ENCODE measurements at places on chromosomes 12 and 14.
A peak's percentile ranks its signal among the peaks of the same experiment; 100 is the strongest.

GRCh38 chr14:59333668-59334067 lies 131.5 kb downstream of the GPR135 start:
- peak; percentile 18 for DNase-seq

- DNase-seq = no peak
Observed at GRCh38 chr12:15205341-15206010, 15.7 kb downstream of the RERG start.

- no peak for DNase-seq
Observed at GRCh38 chr14:44785096-44785495, 176.7 kb downstream of the KLHL28 start.

- DNase-seq = no peak
Observed at GRCh38 chr12:27822076-27822712, 42.2 kb upstream of the MANSC4 start.

DNA sequence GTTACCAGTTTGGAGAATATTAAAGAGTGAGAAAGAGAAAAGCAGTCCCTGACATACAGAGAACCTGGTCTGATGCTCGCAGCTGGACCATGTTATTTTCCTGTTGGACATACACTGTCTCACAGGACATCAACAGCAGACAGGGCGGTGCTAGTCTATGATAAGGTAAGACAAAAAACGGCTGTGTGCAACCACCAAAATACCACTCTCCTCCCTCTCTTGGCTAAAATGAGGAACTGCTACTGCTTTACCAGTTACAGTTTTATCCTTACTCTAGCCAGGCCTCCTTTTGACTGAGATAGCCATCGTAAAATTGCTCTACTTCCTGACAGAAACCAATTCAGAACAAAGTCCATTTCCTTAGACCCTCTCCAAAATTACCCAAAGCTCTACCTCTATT lies 47.0 kb upstream of the ERGIC2 start:
- peak; percentile 18 for DNase-seq

- DNase-seq = peak; percentile 8
Observed at GRCh38 chr12:2925322-2925995, 33.7 kb upstream of the TEAD4 start.

DNA sequence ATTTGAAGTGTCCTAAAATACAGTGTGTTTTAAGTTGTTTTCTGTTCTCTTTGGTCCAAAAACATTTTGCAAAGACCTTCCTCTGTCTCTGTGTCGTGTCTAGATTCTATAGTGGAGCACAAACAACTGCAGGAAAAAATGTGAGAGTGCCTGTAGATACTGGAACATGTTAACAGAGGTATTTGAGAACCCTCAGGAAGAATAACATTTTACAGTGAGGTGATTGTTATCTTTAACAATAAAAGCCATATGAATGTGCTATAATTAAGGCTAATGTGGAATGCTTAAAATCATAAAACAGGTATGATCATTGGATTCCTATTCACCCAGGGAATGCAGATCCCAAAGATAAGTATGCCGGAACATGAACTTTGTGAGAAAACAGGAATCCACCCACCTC lies 98.0 kb downstream of the SAMD4A start:
- DNase-seq = no peak

DNA sequence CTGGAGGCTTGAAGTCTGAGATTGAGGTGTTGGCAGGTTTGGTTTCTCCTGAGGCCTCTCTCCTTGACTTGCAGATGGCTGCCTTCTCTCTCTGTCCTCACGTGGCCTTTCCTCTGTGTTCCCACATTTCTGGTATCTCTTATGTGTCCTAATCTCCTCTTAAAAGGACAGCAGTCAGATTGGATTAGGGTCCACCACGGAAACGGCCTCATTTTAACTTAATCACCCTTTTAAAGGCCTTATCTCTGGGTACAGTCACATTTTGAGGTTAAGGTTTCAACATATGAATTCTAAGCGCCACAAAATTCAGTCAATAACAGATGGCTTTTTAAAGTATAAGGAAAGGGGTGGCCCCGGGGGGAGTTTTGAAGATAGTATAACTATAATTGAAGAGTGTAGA lies 33.5 kb downstream of the UNC79 start:
- DNase-seq = no peak

GRCh38 chr12:50302686-50303085 lies 19.4 kb upstream of the LIMA1 start:
- DNase-seq = no peak

DNA sequence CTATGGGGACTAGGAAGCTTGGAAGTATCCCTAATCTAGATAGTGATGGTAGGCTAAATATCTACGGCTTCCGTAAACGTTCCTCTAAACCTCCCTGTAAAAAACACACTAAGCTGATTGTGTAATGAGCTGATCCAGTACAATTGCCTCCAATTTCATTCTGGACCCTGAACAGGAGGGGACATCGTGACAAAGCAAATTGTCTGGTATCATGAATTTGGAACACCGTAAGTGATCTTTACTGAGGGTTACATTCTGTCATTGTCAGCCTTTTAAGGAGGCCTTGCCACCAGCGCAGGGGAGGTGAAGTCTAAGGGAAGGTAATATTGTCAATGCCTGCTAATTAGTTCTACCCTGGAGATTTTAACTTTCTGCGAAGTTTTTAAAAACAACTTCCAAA lies 487 bp upstream of the MGST1 start:
- DNase-seq = no peak

DNA sequence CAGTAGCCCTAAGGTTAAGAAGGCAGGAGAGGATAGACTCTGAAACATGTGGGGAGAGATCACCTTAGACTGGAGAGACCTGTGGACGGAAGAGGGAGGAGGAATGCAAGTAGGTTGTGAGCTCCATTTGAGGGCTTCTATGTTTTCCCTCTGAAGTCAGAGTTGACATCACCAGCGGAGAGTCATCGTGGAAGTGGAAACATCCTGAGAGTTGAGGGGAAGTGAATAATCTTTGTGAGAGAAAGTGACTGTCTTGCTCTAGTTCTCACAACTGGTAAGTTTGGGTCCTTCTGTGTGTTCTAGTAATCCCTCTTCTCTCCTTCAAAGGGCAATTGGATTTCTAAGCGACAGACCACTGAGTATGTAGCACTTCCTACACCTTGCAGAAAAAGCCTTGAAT lies 103.6 kb upstream of the CCND2 start:
- peak; percentile 59 for DNase-seq

DNA sequence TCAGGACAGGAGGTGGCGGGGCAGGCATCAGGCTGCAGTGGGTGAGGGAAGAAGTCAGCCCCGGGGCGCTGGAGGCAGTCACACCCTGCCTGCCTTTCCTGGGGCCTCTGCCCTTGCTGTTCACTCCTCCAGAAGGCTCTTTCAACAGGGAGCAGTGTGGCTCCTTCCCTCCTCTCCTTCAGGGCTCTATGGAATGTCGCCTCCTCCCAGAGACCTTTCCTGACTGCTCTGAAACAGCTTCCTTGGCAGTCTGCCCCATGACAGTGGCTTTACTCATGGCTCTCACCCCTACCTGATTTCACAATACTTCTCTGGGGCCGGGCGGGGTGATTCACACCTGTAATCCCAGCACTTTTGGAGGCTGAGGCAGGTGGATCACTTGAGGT lies 7.1 kb downstream of the RHOF start:
- peak; percentile 90 for DNase-seq

Data from suppressor macrophage (primary cell).